ENCODE measurements at places on chromosomes 2 and 18.

DNA sequence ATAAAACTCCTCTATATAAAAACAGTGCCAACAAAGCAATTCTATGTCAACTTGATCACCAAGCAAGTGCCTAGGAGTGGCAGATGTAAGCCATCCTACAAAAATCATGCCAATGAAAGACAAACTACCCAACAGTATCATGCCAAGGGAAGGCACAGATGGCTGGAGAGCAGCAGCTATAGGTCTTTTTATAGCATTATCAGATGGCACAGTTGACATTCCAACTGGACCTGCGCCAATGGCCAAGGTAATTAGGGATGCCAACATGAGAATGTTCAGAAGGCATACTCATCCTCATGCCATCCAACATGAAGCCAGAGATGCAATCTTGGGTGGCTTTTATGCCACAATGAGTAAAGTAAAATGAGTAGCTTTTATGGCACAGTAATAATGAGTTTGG, 237.3 kb downstream of the OTX1 start:
- H3K27ac ChIP-seq: no peak overlapping the region
- peaks cover 1% of the 10 kb centered on the region for H3K36me3 ChIP-seq
- no peaks in the 10 kb centered on the region for H3K4me1 ChIP-seq
- no peak overlapping the region for H3K4me3 ChIP-seq
- DNase-seq: no peak
- H3K27me3 ChIP-seq: no peaks in the 10 kb centered on the region

DNA sequence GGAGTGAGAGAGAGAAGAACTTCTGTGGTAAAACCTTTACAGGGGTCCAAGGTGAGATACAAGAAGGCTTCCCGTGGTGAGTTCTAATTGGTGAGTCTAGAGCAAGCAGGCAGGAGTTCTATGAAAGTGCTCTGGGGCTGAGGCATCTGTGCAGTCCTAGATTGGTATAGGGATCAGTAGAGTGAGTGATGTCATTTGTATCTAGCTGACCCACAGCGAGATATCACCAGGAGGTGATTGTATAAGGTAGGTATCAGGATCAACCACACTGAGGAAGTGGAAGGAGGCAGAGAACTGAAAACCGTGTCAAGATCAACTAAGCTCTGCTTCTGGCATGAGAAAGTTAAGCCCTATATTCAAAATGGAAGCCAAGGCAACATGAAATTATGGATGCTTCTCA, 1648.9 kb upstream of the TMEFF2 start:
- no peak overlapping the region for H3K27ac ChIP-seq
- DNase-seq: no peak
- H3K4me1 ChIP-seq: no peaks in the 10 kb centered on the region
- no peaks in the 10 kb centered on the region for H3K27me3 ChIP-seq
- H3K36me3 ChIP-seq: no peaks in the 10 kb centered on the region

DNA sequence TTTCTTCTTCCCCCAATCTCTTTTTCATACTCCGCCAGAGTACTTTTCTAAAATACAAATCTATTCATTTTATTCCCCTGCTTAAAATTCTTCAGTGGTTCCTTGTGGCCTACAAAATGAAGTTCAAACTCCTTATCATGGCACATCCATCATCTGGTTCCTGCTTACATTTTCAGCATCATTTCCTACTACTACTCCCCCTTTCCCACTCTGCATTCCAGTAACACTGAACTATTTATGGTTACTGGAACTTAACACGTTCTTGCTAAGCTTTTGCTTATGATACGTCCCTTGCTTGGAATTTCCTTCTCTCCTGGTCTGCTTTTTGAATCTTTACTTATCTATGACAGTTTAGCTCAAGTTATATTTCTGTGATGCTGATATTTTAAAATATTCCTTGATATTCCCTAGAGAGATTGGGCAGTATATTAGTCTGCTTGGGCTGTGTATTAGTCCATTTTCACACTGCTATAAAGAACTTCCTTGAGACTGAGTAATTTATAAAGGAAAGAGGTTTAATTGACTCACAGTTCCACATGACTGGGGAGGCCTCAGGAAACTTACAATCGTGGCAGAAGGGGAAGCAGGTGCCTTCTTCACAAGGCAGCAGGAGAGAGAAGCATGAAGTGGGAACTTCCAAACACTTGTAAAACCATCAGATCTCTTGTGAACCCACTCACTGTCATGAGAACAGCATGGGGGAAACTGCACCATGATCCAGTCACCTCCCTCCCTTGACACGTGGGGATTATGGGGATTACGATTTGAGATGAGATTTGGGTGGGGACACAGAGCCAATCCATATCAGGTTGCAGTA, 53.2 kb downstream of the BMPR2 start:
- no peaks in the 10 kb centered on the region for H3K36me3 ChIP-seq
- no peak overlapping the region for H3K27ac ChIP-seq
- no peak overlapping the region for H3K4me3 ChIP-seq
- DNase-seq: no peak

- H3K4me1 ChIP-seq: no peaks in the 10 kb centered on the region
- DNase-seq: no peak
- H3K27ac ChIP-seq: no peak overlapping the region
- H3K36me3 ChIP-seq: no peaks in the 10 kb centered on the region
These were observed 295.5 kb downstream of the ZNF521 start for GRCh38 chr18:25056429-25056828.

DNA sequence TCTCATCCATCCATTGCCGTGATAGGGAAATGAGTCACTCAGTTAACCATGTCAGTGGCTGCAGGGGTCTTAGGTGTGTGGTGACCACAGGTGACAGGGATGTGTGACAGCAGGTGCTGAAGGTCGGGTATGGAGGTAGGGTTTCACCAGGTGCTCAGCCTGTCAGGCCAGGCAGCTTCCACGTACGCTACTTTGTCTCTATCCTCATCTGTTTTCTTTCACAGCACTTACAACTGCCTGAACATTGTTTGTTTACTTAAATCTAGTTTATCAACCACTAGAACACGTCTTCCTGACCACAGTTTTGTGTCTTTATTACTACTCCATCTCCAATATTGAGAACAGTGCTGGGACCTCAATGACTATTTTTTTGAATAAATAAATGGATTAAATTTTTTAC, 11.4 kb upstream of the UXS1 start:
- H3K4me1 ChIP-seq: no peaks in the 10 kb centered on the region
- no peak overlapping the region for H3K27ac ChIP-seq
- H3K27me3 ChIP-seq: no peaks in the 10 kb centered on the region
- no peak for DNase-seq
- no peaks in the 10 kb centered on the region for H3K36me3 ChIP-seq

GRCh38 chr2:8872821-8873432, 35.5 kb upstream of the KIDINS220 start:
- no peaks in the 10 kb centered on the region for H3K27me3 ChIP-seq
- H3K27ac ChIP-seq: no peak overlapping the region
- H3K4me1 ChIP-seq: no peaks in the 10 kb centered on the region
- H3K4me3 ChIP-seq: no peak overlapping the region

- no peak overlapping the region for H3K27ac ChIP-seq
- DNase-seq: no peak
- H3K4me3 ChIP-seq: no peak overlapping the region
- H3K4me1 ChIP-seq: no peaks in the 10 kb centered on the region
- no peaks in the 10 kb centered on the region for H3K36me3 ChIP-seq
These were observed 107.9 kb downstream of the FAM124B start for GRCh38 chr2:224293976-224294375.

Measured in central memory CD8-positive, alpha-beta T cell (primary cell).